Neural progenitor cell (in vitro differentiated cells): ENCODE measurements at places on chromosomes 6 and 20. TPM values are rescaled to one million over a fixed set of nuclear protein-coding genes. Genes with fewer than 3 reads are reported as not detected.
A peak's percentile ranks its signal among the peaks of the same experiment; 100 is the strongest.

DNA sequence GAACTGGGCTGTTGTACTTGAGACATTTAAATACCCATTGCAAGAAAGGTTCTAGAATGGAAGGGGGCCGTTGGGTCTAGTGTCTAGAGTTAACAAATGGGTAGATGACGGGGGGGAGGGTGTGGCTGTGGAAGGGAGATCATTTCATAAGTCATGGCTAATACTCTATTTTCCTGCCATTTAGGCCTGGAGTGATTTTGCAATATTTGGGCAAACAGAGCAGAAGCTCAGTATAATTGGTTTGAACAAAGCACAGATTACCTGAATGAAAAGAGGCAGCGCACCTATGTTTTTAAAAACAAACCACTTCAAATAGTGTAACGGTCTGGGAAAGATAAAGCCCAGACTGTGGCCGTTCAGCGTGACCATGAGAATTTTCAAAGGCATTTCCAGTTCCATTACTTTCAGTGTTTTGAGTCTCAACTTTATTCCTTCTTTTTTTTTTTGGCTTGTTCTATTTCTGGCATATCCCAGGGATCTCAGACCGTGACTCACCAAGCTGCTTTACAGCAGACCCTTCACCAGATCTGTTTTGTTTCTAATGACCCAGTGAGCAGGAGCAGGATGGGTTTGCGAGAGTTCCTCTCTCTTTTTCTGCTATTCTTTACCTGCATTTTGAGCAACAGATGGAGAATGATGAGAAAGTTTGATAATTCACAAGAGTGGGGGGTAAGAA lies 73.7 kb downstream of the LYRM2 start:
- no peak for DNase-seq

DNA sequence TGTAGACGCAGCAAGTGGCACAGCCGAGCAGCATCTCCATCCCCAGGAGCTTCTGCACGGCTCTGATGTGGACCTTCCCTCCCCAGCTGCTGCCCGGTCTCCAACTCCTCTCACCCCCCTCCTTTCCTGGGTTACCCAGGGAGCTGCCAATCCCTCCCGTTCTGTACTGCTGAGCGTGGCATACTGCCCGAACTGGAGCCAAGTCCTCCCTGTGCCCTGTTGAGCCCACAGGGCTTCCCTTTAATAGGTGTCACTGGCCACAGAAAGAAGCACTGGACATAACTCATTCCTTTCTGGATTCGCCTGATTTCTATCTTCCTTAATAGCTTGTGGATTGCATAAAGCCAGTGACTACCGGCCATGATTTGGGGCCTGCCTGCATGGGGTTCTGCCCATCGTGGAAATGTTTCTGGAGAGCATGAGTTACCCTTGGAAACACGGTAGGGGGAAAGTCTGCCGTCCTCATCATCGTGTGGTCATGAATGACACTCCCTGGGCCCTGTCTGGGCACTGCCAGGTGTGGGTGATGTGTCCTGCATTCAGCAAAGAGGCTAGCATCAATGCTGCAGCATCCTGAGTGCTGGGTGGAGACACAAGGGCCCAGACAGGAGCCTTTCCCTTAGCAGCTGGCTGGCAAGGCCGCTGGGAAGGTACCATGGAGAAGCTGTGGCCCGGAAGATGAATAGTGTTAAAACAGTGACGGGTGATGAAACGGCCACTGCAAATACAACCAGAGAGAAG lies 189.7 kb downstream of the SYNDIG1 start:
- DNase-seq, result no peak

- DNase-seq, result no peak
Measured at GRCh38 chr20:17210983-17211382, 15.9 kb upstream of the PCSK2 start.

GRCh38 chr6:16352258-16352635 lies 113.9 kb downstream of the GMPR start:
- DNase-seq, result no peak

- DNase-seq, result peak; percentile 99
Measured at GRCh38 chr6:152982904-152983636, at the start of gene FBXO5. Gene FBXO5, minus strand, starts transcription at chr6:152983041. Its CDS starts 82 bp downstream, at chr6:152982959.

DNA sequence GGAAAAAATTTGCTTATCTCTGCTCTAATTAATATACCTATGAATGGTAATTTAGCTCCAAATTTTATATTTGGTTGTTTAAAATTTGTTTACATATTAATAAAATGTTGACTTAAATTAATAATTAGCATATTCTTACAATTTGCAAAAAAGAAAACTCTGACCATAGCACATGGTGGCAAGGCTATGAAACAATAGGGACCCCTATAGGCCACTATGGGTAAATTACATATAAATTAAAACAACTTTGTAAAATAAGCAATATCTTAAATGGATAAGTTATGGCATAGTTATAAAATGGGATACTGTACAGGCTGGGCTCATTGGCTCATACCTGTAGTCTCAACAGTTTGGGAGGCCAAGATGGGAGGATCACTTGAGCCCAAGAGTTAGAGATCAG lies 76.0 kb downstream of the MKKS start:
- peak; percentile 6 for DNase-seq

DNA sequence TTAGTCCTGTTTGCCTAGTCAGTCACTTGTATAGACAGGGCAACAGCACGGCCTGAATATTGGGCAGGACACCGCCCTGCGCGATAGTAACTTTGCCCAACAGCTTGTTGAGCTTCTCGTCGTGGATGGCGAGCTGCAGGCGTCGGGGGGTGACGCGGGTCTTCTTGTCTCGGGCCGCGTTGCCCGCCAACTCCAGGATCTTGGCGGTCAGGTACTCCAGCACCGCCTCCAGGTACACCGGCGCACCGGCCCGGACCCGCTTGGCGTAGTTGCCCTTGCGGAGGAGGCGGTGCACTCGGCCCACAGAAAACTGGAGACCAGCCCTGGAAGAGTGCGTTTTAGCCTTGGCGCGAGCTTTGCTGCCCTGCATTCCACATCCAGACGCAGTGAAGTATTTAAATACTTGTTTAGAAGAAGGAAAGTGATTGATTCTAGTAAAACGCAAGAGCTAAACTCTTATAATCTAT lies 92.8 kb upstream of the BTN3A2 start:
- peak; percentile 74 for DNase-seq

GRCh38 chr6:20455251-20455940 lies 53.7 kb downstream of the E2F3 start:
- DNase-seq, result no peak

- DNase-seq, result no peak
Measured at GRCh38 chr6:144646093-144647056, 361.2 kb downstream of the UTRN start.

GRCh38 chr6:149140137-149140909 lies 177.2 kb upstream of the TAB2 start:
- DNase-seq, result no peak

DNA sequence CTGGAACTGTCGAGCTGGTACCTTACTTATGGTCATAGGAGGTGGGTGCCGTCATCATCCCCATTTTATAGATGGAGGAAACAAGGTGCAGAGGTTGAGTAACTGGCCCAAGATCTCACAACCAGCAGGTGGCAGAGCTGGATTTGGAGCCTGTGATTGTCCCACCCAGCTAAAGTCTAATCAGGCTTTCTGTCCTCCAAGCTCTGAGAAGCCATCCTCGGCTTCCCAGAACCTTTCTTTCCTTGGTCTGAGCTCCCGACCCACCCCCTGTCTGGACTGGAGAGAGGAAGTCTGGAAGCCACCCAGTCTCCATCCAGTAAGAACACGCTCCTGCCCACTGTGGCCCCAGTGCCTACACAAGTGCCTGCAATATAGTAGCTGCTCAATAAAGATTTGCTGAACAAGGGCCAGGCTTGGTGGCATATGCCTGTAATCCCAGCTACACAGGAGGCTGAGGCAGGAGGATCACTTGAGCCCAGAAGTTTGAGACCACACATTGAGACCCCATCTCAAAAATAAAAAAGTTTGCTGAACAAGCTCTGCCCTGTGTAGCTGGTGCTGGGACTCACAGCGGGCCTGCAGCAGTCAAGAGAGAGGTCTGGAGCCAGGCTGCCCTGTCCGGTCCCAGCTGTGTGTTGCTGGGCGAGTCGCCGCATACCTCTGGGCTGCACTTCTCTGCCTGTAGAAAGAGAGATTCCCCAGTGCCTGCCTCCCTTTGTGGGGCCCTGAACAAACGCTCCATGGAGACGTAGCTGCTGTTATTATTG lies 32.5 kb upstream of the DLGAP4 start:
- DNase-seq, result peak; percentile 28

DNA sequence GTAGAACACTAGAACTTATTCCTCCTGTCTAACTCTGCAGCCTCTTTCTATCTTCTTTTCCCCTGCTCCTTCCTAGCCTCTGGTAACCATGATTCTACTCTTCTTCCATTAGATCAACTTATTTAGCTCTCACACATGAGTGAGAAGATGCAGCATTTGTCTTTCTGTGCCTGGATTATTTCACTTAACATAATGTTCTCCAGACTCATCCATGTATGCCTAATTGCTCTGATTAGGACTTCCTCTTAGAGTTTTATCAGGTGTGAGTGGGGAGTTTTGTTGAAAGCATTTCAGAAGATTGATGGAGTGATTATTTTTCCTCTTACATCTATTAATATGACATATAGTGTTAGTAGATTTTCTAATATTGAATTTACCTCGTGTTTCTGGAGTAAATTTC lies 140.4 kb downstream of the CDKAL1 start:
- DNase-seq, result no peak

DNA sequence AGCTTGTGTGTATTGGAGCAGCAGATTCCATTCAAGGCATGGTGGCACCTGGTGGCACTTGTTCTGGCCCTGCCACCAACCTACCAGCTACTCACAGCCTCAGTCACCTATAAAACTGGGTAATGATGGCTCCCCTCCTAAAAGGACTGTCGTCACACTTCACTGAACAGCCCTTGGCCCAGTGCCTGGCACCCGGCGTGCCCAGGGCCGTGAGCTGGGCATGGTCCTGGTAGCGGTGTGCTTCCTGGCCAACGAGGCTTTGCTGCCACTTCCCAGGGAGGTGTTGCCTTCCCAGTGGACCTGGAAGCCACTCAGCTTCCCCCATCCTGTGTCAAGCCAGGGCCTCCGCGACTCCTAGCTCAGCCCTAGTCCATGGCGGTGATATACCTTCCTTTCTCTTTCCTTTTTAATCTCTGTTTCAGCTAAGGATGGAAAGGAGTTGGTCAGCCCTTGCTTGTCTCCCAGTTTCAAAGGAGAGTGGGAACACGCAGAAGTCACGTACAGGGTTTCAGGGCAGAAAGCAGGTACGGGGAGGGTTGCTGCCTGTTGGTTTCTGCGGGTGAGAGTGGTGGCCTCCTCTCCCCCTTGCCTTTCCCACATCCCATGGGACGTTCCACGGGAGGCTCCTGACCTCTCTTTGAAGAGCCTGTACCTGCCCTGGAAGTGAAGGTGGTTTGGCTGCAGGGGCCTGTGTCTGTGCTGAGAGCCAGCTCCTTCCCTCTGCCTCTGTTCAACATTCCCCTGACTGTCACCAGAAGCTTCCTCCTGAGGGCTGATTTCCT lies 25.5 kb downstream of the ENTPD6 start:
- DNase-seq, result no peak

GRCh38 chr6:134182528-134182927 lies 130.1 kb upstream of the SLC2A12 start:
- DNase-seq, result peak; percentile 75

DNA sequence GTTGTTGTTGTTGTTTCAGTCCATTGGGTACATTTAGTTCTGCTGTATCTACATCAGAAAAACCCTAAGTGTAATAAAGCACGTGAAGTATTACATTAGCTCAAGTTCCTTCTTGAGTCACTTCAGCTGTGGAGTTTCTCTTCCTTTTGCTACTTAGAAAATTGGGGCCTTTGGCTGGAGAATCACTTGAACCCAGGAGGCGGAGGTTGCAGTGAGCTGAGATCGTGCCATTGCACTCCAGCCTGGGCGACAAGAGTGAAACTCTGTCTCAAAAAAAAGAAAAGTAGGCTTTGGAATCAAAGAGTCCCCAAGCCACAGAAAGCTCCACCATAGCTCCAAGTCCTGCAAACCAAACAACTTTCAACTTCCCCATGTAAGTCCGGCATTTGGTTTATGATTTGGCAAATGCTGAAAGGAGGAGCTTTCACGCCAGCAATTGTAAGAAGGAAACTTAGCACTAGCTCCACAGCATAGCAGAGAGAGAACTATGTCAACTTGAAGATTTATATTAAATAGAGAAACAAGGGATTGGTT lies 56.5 kb upstream of the RNF144B start:
- no peak for DNase-seq

DNA sequence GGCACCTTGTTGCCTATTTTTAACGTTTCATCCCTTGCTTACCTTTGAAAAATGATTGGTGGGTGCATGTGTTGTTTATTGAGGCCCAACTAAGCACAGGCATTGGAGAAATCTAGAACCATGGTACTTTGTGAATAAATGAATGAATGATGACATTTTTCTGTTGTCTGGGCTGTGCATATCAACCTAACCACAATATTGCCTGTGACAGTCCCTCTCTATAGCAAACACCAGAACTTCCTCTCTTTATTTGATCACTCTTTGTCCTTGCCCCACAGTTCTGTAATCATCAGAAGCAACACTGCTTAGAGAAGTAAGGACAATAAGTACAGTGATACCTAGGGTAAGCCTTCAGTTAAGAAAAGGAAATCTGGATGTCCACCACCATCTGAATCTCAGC lies 75.1 kb downstream of the TBC1D7 start:
- DNase-seq, result no peak

GRCh38 chr6:122752459-122752858 lies 27.1 kb upstream of the FABP7 start:
- no peak for DNase-seq

DNA sequence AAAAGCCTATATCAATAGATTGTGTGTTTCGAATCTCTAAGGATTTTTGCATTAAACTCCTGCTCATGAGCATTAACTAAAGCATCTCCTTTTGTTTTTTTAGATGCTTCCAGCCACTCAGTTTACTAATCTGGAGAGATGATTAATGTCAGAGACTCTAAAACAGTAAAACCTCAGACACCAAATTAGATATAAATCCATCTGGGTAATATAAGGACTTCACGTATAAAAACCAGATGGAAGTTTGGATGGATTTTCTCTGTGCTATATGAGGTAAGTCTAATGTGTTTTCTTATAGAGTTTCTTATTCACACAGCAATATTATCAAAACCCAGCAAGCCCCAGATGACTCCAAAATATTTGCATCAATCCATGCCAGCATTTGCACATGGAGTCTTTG lies 137.2 kb downstream of the SYNE1 start:
- no peak for DNase-seq

- DNase-seq, result no peak
Measured at GRCh38 chr20:57900226-57900905, 190.6 kb upstream of the PMEPA1 start.

GRCh38 chr6:158756126-158756525 lies 63.0 kb downstream of the EZR start:
- DNase-seq, result no peak

The PPP1R16B gene
- 0.95 and 1.6 TPM in 2 replicates for total RNA-seq

The FAM120B gene
- 19.7 and 20.3 TPM in 2 replicates for total RNA-seq

The HCK gene
- total RNA-seq, result not detected in 2 replicates

The HLA-DQB2 gene
- total RNA-seq, result not detected in 2 replicates

The GABRR1 gene
- not detected in 2 replicates for total RNA-seq

The SOX18 gene
- not detected in 2 replicates for total RNA-seq

The TMC2 gene
- not detected in 2 replicates for total RNA-seq

The FOXQ1 gene
- not detected in 2 replicates for total RNA-seq

The TNF gene
- 0.19 TPM in 1 of 2 replicates, not detected in the other for total RNA-seq

The EYS gene
- 0.03 TPM in 1 of 2 replicates, not detected in the other for total RNA-seq

The DEFB124 gene
- total RNA-seq, result not detected in 2 replicates

The MAPK13 gene
- 0.13 and 1.1 TPM in 2 replicates for total RNA-seq

The HLA-DQA2 gene
- not detected in 2 replicates for total RNA-seq

The TFB1M gene
- 24.1 and 24.6 TPM in 2 replicates for total RNA-seq

The CAPN11 gene
- 0.40 and 0.49 TPM in 2 replicates for total RNA-seq
